ENCODE measurements at places on chromosomes 2 and 18.

- no peak for DNase-seq
These were observed 2.1 kb upstream of the HAAO start for GRCh38 chr2:42794271-42795046.

GRCh38 chr2:66437109-66437690, 2.3 kb downstream of the MEIS1 start:
- no peak for DNase-seq

DNA sequence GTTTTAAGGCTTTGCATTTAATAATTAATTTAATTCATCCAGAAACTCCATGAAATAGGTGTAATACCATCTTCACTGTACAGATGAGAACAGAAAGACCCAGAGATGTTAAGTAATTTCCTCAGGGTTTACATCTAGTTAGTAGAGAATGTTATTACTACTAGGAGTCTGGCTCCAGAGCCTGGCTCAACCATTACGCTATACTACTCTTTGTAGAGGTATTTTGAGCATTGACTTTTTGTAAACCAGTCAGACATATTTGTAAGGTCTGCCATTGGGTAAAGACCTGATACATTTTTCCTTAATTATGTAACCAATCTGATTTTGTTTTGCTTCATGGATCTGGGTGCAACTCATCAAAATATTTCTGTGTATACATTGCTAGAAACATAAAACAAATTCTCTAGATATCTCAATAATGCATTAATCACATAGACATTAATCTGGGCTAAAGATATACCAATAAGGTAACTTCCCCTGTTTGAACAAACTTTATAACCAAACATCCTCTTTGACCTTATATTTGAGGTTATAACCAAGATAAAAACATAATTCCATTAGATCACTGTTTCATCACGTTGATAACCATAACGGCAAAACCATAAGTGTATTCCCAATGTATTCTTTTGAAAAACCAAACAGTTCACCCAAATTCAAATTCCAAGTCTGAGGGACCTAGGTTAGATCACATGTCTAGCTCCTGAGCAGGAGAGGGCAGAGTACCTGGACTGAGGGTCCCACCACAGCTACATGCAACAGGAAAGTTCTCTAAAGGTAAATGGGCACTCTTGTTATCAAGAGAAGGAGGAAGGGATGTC, 135.0 kb downstream of the IKZF2 start:
- DNase-seq, result no peak

DNA sequence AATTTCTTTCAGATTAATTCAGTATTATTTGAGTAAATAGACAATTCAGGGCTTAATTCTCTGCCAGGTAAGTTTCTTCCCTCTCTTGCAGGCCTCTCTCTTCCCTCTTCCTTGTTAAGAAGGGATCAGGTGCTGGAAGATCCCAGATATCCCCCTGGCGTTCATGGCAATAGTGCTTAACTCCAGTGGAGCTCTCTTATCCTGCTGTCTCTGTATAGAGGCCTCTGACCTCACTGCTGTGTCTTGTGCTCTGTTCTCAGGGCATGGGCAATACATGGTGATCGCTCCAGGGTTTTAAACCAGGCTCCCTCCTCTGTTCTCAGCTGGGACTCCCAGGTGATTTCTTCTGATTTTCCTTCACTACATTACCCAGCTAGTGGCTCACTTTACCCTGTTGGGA, 226.8 kb downstream of the MC4R start:
- DNase-seq, result no peak

- no peak for DNase-seq
These were observed 1112.7 kb upstream of the NRXN1 start for GRCh38 chr2:52144590-52144989.

- DNase-seq, result no peak
These were observed 9.9 kb downstream of the CCT7 start for GRCh38 chr2:73243884-73244570.

- no peak for DNase-seq
These were observed 779.2 kb downstream of the CNTNAP5 start for GRCh38 chr2:124804014-124804940.

DNA sequence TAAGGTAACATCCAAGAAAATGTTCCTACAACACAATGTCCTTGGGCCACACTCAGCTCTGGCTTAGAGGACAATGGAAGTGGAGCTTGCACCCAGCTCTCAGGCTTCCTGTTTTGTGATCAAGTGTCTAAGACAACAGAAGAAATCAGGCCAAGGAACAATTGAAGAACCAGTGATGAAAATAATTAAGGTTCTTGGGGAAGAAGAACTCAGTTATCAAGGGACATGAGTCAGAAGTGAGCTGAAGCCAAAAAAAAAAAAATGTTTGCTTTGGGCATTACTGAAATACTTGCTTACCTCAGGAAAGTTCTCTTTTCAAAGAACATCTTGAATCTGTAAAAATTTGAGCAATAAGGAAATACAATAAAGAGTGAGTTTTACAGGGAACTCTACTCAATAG, 299.0 kb downstream of the FBXO15 start:
- no peak for DNase-seq

GRCh38 chr2:239401881-239402233, 1.0 kb upstream of the HDAC4 start:
- DNase-seq, result no peak

DNA sequence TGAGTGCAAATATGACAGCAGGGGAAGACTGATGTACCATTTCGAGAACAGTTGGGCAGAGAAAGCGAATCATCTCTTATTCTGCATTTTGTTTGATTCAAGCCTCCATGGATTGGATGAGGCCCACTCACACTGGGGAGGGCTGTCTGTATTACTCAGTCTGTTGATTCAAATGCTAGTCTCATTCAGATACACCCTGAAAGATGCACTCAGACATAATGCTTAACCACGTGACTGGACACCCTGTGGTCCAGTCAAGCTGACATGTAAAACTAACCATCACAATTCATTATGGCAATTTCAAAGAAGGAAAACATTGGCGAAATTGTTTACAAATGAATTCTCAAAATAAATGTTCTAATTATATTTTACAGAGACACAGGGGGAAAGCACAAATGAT, 1210.2 kb downstream of the DPP10 start:
- no peak for DNase-seq

- no peak for DNase-seq
These were observed 438.7 kb downstream of the MBD2 start for GRCh38 chr18:53785811-53786210.

DNA sequence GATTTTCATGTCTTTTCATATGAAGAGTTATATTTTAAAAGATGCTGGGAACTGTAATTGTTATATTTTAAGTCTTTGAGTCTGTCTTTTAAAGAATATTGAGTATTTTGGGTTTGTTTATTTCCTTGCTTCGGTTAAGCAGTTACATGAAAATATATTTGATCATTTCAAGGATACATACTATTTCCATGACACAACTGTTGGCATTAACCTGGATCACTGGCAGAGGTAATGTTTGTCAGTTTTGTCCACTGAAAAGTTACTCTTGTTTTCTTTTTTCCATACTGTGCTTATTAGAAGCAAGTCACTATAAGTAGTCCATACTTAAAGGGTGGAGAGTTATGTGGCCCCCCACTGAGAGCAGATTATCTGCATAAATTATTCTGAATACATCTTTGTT, 1142.0 kb upstream of the TMEFF2 start:
- no peak for DNase-seq

DNA sequence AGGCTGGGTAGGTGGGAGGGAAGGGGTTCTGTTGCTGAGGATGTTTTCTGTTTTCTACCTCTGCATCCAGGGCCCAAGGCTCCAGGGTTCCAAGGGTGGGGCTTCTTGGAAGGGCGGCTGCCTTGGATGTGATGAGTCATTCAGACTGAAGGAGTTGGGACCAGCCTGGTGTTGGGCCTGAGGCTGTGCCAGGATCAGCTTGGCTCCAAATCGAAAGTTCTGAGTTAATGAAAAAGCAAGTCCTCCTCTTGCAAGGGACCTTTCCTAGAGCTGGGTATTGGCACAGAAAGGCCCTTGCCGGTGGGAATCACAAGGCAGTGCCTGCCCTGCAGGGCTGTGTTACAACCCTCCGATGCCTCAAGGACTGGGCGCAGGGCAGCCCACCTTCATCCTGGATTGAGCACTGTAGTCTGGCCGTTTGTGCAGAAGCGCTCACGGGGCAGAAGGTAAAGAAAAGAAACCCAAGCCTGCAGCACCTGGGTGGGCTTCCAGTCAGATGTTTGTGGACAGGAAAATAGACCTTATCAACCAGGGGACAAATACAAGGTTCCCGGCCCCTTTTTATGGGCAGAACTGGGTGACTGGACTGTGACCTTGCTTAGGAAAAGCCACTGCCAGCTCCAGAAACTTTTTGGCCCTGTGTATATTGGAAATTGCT, 52.5 kb upstream of the MCFD2 start:
- DNase-seq, result no peak

DNA sequence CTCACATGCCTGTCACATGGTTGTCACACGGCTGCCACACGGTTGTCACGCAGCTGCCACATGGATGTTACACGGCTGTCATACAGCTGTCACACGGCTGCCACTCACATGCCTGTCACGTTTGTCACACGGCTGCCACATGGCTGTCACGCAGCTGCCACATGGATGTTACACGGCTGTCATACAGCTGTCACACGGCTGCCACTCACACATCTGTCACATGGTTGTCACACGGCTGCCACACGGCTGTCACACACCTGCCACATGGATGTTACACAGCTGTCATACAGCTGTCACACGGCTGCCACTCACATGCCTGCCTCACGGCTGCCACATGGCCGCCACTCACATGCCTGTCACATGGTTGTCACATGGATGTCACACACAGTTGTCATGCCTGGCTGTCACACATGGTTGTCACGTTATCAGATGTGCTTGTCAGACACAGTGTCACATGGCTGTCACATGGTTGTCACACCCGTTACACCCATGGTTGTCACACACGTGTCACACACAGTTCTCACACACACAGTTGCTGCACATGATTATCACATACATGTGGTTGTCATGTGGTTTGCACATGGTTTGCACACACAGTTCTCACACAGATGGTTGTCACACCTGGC, 19.4 kb downstream of the KCNG2 start:
- DNase-seq, result no peak

DNA sequence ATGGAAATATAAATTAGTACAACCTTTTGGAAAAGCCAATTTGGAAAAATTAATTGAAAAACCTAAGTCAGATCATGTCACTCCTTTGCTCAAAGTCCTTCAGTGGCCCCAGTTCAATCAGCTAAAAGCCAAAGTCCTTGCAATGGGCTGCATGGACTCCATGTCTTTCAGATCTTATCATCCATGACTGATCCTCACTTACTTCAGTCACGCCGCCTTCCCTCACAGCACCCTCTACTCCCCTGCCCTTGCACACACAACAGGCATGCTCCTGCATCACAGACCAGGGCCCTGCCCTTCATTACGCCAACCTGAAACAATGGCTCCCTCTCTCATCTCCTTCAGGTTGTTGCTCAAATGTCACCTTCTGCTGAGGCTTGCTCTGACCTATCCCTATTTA, 15.6 kb downstream of the KANSL3 start:
- no peak for DNase-seq

GRCh38 chr18:984004-984403, 79.3 kb downstream of the ADCYAP1 start:
- DNase-seq, result no peak

GRCh38 chr2:180356676-180357075, 349.6 kb upstream of the CWC22 start:
- no peak for DNase-seq

GRCh38 chr2:217897816-217898806, 104.7 kb downstream of the TNS1 start:
- no peak for DNase-seq

DNA sequence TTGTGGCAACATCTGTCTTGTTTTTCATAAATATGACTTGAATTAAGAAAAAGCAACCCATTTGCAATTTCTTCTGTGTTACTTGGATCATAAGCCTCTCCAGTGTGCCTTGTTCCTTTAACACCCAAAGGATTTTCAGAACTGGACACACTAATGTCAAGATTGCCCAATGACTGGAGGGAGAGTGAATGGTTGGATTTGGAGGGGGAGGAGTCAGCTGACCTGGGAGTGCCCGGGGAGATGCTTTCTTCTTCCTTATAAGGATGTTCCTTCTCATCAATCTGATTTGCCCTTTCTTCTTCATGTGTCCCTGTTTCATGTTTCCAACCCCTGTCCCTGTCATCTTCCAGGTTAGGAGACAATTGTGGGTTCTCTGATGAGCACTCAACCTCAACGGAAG, 48.8 kb downstream of the ALPK2 start:
- no peak for DNase-seq

- no peak for DNase-seq
These were observed 274.7 kb downstream of the HAUS1 start for GRCh38 chr18:46378864-46379207.

DNA sequence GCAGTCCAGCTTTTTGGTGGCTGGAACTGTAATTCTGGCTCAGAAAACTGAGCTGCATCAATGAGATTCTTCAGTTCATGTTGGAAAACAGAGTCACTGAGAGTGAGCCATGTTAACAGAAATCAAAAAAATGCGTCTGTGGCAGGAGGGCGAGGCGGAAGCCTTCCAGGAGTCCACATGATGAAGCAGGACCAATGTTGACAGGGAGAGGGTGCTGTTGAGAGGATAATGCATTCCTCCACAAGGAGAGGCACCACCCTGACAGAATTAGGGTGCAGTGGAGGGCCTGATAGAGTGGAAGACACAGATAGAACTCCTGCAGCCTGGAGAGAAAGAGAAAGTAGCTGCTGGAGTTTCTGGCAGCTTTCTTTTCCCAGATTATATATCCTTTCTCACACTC, 111.5 kb downstream of the MGAT5 start:
- DNase-seq, result no peak

DNA sequence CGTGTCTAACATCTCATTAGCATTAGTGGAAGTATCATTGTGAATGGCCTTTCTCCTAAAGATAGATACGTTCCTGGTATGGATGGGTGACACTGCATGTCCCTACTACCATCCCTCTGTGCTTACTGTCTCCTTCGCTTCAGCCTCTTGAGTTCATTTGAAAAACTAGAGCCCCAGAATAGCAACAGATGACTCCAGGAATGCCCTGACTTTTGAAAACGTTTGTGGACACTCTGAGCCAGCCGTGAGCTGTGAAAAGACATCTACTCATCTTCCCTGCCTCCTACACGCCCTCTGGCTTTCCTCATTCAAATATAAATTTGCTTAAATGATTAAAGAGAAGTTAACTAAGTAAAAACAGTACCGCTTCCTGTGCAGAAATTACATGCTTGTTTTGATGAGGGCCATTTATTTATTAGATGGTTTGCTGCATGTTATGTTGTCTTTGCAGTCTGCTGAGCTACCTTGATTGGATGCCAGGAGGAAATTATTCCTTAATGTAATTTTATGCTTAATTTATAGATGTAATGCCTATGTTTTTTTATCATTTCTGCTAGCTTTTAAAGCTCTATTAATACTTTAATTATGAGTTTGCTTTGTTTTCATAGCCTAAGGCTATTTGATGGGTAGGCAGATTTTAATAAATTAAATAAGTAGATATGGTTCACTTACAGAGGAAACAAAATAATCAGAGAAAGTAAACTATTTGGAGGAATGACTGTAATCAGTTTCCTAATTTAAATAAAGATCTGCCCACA, 32.1 kb upstream of the MYO3B start:
- DNase-seq, result no peak

DNA sequence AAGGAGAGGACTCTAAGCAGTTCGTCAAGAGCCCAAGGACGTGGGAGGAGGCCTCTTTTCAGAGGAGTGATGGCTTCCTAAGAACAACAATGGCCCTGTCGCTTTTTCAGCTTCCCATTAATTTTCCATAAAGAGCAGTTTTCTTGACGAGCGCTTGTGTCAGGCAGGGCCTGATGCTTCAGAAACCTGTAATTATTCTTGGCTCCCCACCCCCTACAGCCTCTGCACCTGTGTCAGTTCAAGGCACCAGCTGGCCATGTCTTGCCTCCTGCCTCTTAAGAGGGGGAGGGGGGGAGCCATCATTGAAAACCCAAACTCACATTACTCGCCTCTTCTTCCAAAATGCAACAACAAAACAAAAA, 32.3 kb downstream of the KLF7 start:
- no peak for DNase-seq

Measured in activated T-cell treated with anti-CD3 and anti-CD28 coated beads, Interleukin-2, amount 50 U/mL, for 1 hour (primary cell).